Osteocyte (in vitro differentiated cells): ENCODE measurements at places on chromosomes 12 and 14. TPM values are rescaled to one million over a fixed set of nuclear protein-coding genes. Genes with fewer than 3 reads are reported as not detected.

GRCh38 chr14:54529811-54530210 is 20.1 kb downstream of the CGRRF1 start:
- no peak for DNase-seq
- no peaks in the 10 kb centered on the region for H3K27me3 ChIP-seq
- H3K36me3 ChIP-seq = peaks cover 20% of the 10 kb centered on the region
- no peak overlapping the region for H3K4me3 ChIP-seq

GRCh38 chr12:123096182-123096581 is 54.7 kb downstream of the PITPNM2 start:
- H3K4me1 ChIP-seq = peaks cover 10% of the 10 kb centered on the region
- H3K27ac ChIP-seq = no peak overlapping the region
- H3K4me3 ChIP-seq = no peak overlapping the region
- H3K36me3 ChIP-seq = no peaks in the 10 kb centered on the region
- H3K27me3 ChIP-seq = no peaks in the 10 kb centered on the region

- no peaks in the 10 kb centered on the region for H3K27me3 ChIP-seq
- peak overlapping the region; percentile 80 for H3K27ac ChIP-seq
- DNase-seq = no peak
- H3K36me3 ChIP-seq = peaks cover 2% of the 10 kb centered on the region
These were observed 155.2 kb downstream of the STXBP6 start for GRCh38 chr14:24894583-24895242.

- no peak overlapping the region for H3K4me3 ChIP-seq
- peaks cover 33% of the 10 kb centered on the region for H3K36me3 ChIP-seq
- no peak overlapping the region for H3K27ac ChIP-seq
- DNase-seq = no peak
These were observed 128.6 kb downstream of the TTC7B start for GRCh38 chr14:90687680-90688079.

The ADAM20 gene
- total RNA-seq = 0.86 and 1.2 TPM in 2 replicates

- no peak overlapping the region for H3K27ac ChIP-seq
- peaks cover 16% of the 10 kb centered on the region for H3K36me3 ChIP-seq
These were observed 19.6 kb downstream of the OTUB2 start for GRCh38 chr14:94045563-94046345.

- DNase-seq = no peak
- peaks cover 5% of the 10 kb centered on the region for H3K4me1 ChIP-seq
- no peak overlapping the region for H3K4me3 ChIP-seq
- no peak overlapping the region for H3K27ac ChIP-seq
These were observed 72.8 kb downstream of the PAPOLA start for GRCh38 chr14:96574633-96575632.

GRCh38 chr14:48250575-48250974 is 575.2 kb upstream of the MDGA2 start:
- no peaks in the 10 kb centered on the region for H3K36me3 ChIP-seq
- no peak overlapping the region for H3K27ac ChIP-seq
- DNase-seq = no peak

The SLC25A21 gene
- 0.56 and 1.2 TPM in 2 replicates for total RNA-seq

- no peak overlapping the region for H3K27ac ChIP-seq
- no peaks in the 10 kb centered on the region for H3K27me3 ChIP-seq
- no peaks in the 10 kb centered on the region for H3K4me1 ChIP-seq
- no peaks in the 10 kb centered on the region for H3K36me3 ChIP-seq
- no peak overlapping the region for H3K4me3 ChIP-seq
These were observed 16.9 kb downstream of the FZD10 start for GRCh38 chr12:130179191-130179590.

DNA sequence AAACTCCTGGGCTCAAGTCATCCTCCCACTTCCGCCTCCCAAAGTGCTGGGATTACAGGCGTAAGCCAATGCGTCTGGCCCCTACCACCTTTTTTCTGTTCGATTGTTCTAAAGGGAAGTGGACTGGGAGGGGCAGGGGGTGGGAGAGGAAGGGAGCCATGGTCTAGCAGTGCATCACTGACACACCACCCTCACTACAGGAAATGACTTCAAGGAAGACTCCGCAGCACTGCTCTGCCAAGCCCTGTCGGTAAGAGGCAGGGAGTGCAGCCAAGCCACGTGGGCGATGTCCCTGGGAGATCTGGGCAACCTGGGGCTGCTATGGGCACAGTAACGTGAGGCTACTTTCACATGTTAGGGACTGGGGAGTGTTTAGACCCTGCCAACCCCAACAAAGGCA is 18.0 kb downstream of the LRRC74A start:
- no peaks in the 10 kb centered on the region for H3K36me3 ChIP-seq
- DNase-seq = no peak
- peaks cover 28% of the 10 kb centered on the region for H3K27me3 ChIP-seq
- no peaks in the 10 kb centered on the region for H3K4me1 ChIP-seq
- no peak overlapping the region for H3K27ac ChIP-seq

DNA sequence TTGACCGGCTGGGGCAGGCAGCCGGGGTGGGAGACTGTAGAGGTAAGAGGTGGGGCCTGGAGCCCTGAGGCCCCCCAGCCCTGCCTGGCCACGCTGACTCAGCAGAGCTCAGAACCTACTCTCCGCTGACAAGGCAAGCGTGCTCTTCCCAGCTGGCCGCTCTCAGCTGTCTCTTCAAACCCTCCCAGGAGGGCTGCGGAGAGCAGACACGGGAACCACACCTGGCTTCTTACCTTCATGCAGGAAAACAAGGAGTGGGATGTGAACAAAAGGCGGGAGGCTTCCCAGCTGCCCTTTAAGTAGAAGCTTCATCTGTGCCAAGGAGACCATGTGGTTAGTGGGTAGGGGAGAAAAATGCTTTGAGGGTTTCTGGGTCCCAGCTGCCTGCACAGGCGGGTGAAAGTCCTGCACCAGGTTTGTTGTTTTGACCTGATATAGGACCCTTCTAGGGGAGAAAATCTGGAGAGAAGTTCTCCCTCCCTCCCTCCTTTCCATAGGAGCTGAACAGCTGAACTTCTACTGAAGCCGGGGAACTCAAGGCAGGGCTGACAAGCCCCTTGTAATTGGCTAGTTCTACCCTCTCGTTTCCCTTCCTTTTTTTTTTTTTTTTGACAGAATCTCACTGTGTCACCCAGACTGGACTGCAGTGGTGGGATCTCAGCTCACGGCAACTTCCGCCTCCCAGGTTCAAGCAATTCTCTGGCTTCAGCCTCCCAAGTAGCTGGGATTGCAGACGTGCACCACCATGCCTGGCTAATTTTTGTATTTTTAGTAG is 12.8 kb upstream of the TESC start:
- no peak overlapping the region for H3K4me3 ChIP-seq
- H3K4me1 ChIP-seq = no peaks in the 10 kb centered on the region
- H3K27ac ChIP-seq = no peak overlapping the region

GRCh38 chr12:275812-276211 is 13.2 kb upstream of the SLC6A13 start:
- no peaks in the 10 kb centered on the region for H3K4me1 ChIP-seq
- no peak for DNase-seq
- H3K27me3 ChIP-seq = no peaks in the 10 kb centered on the region
- H3K27ac ChIP-seq = no peak overlapping the region
